Thoracic aorta (tissue), 2 donors: ENCODE measurements at places on chromosomes 16 and 17.

GRCh38 chr16:85947230-85948137, 48.5 kb downstream of the IRF8 start:
- DNase-seq = no peak

DNA sequence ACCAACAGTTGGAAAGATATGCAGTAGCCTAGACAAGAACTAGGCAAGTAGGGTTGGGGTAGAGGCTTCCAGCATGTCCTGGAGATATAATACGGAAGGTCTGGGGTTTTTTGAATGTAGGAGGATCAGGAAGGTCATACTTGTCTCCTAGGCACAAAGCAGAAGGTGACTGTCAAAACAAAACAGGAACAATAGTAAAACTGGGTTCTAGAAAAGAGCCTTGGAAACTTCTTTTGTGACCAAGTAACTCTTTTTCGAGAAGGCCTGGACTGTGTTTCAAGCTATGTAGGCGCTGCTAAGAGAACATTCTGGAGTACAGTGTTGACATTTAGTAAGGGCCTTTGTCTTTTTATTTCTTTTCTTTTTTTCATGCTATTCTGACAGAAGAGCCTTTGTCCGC, 26.9 kb upstream of the TENT4B start:
- DNase-seq = no peak

- no peak for DNase-seq
Measured at GRCh38 chr17:37519251-37519985, 29.7 kb downstream of the DUSP14 start.

- DNase-seq = no peak
Measured at GRCh38 chr17:34571428-34572130, 7.8 kb upstream of the TMEM132E start.

- no peak for DNase-seq
Measured at GRCh38 chr16:17994027-17994426, 342.5 kb downstream of the NPIPA8 start.

DNA sequence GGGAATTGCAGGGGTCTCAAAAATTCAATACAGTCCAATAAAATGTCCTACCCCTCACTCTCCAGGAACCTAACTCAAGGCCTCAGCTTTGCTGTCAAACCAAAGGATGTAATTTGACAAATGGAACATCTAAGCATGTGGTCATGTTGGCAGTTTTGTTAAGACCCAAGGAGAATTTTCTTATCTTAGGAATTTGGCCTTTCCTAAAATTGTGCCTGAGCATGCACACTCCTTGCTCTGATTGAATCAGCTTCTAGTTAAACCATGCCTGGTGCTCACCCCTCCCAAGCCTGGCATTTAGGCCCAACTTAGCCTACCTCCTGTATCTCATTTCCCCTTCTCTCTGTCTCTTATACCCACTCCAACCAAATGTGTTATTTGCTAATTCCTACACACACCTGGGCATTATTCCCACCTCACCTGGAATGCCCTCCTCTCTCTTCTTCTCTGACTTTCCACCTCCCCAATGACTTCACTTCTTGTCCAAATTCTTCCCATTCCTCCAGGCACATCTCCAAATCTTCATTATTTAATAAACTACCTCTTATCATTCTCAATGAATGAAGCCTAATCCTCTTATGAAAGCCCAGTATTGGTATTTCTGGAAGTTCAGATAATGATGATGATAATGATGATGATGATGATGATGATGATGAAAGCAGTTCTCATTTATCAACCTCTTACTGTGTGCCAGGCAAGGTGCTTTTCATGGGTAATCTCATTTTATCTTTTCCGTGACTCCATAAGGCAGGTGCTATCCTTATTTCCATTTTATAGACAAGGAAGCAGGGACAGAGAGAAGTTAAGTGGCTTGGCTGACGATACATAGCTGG, 178.0 kb upstream of the IRX6 start:
- no peak for DNase-seq

GRCh38 chr17:10803830-10804475, at the start of gene TMEM238L:
TSS of gene TMEM238L (minus strand) at chr17:10804099. CDS start at chr17:10803963, 136 bp downstream.
- DNase-seq = no peak

DNA sequence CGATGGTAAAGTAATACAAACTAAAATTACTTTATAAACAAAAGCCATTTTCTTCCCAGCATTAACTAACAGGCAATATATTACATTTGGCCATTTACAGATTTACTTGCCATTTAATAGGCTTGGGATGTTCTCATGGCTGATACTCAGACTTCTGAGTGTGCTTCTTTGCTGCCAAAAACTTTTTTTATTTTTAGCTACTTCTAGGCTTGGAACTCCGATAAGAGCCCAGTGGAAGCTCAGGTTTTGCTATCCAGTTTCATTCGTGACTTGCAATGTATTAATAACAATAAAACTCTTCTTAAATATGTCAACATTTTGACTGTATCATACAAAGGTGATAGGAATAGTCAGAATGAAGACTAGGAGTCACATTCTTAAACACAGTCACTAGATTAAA, 152.3 kb downstream of the ITFG1 start:
- DNase-seq = no peak

DNA sequence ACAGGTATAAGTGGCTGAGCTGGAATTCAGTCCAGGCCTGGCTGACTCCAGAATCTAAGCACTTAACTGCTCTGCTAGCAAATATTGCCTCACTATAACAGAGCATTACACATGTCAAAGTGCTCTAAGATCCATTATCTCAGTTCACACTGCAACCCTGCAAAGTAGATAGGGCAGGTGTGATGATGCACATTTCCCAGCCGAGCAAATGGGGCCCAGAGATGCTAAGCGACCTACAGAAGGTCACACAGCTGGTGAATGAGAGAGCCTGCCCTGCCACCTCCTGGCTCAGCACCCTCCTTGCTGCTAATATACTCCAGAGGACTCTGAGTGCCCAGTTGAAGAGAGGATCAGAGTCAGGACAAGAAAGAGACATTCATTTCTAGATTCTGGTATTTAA, 73.6 kb upstream of the CCL1 start:
- DNase-seq = no peak

DNA sequence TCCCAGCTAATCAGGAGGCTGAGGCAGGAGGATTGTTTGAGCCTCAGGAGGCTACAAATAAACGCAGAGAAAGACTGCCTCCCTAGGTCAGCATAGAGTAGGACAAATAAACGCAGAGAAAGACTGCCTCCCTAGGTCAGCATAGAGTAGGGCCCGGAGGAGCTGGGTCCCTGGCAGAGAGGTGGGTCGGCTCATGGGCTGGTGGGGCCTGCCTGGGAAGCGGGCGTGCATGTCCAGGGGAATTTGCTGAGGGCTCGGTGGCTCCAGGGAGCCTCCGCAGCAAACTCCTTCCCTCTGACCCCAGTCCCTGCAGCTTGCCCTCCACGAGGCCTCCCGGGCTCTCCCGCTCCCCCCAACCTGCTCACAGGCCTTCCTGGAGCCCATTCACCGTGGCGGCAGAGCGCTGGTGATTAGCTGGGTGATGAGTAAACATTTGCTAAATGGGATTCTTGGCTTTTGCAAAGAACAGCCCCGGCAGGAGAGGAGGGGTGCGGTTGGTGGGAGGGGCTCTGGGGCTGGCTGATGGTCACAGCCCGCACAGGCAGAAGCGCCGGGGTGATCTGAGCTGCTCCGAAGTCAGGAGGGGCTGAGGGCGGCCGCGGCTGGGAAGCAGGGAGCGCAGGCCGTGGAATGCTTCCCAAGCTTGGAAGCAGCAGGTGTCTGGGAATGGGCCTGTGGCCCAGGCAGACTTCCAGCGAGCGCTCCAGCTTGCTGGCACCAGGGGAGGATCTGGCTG, 93.1 kb downstream of the RTN4RL1 start:
- DNase-seq = no peak

GRCh38 chr17:31535581-31535981, 144.1 kb downstream of the RAB11FIP4 start:
- no peak for DNase-seq

- no peak for DNase-seq
Measured at GRCh38 chr17:74070998-74071679, 132.3 kb upstream of the RPL38 start.

- DNase-seq = no peak
Measured at GRCh38 chr17:30796016-30796415, 28.5 kb downstream of the CRLF3 start.

DNA sequence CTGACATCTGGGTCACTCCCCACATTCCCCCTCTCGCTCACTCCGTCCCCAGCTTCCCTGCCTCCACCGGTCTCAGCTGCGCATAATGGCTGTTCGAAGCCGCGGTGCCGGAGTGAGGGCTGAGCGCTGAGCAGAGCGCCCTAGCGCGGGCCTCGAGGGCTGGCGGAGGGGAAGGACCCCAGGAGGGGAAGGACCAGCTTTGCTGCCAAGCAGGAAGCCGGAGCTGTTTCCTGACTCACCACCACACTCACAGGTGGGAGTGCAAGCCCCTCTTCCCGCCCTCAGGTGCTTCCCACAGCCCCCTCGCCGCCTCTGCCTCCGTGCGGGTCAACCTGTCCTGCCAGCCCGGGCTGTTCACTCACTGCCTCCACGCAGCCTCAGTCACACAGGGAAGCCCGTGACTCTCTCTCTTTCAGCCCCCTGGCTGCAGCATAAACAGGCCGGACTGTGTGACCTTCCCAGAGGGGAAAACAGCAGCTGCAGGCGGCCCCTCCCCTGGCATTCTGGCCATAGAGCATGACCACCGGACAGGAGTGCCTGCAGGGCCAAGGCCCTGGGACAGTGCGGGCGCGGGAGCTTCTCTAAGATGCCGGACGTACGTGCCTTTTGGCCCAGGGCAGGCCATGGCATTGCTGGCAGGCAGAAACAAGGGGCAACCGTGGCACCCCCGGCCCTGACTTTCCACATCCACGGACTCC, 23.7 kb downstream of the SLC43A2 start:
- no peak for DNase-seq

DNA sequence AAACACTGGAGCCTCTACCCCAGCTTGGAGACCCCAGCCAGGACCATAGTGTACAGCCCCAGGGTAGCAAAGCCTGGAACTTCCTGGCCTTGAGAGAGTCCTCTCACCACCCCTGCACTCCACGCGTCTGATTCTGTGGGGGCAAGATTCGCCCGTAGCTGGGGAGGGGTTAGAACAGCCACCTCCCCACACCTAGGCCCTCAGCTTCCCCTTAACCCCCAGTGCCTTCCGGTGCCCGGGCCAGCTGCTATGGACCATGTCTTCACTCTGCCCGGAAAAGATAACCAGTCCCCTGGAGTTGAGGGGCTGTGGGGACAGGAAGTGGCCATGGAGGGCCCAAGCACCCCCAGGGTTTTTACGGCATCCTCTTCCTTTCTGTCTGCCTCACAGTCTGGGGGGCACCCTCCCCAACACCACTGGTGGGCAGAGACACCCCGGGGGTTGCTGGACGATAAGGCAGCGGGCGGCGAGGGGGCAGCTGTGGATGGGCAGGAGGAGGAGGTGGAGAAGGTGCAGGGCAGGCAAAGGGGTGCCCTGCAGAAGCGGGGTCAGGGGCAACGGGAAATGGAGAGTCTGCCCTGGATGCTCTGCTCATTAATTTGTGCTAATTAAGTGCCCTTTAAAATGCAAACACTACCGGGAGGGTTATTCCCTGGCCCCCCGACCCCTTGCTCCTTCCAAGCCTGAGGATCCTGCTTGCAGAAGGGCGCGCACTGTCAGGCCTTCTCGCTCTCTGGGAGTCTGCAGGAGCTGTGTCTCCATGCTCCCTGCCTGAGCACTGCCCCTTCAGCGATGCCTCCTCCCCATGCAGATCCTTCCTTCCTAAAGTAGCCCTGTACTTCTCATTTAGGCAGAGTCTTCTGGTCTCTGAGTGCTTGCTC, 2.4 kb downstream of the PRSS27 start:
- no peak for DNase-seq

DNA sequence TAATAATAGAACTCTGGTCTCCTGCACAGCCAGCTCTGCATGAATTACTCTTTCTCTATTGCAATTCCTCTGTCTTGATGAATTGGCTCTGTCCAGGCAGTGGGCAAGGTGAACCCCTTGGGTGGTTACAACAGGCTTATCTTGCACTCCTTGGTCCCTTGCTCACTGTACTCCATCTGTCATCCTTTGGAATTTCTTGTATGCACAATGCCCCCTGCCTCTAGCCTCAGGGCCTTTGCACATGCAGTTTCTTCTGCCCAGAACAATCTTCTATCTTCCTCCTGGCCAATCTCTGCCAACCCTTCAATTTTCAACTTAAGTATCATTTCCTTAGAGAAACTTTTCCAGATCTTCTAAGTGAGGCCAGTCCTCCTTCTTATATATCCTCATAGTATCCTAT, 114.7 kb upstream of the NLRP1 start:
- no peak for DNase-seq

GRCh38 chr17:27244491-27245223, 49.3 kb upstream of the WSB1 start:
- peak; percentile 48 for DNase-seq

- DNase-seq = no peak
Measured at GRCh38 chr17:36506249-36506826, 19.9 kb downstream of the ZNHIT3 start.
